ENCODE measurements at places on chromosomes 11 and 22. TPM values are rescaled to one million over a fixed set of nuclear protein-coding genes. Genes with fewer than 3 reads are reported as not detected.

GRCh38 chr11:119545978-119546915 lies 123.3 kb upstream of the THY1 start:
- no peak for DNase-seq

GRCh38 chr11:105781807-105782206 lies 171.9 kb downstream of the GRIA4 start:
- no peak for DNase-seq

DNA sequence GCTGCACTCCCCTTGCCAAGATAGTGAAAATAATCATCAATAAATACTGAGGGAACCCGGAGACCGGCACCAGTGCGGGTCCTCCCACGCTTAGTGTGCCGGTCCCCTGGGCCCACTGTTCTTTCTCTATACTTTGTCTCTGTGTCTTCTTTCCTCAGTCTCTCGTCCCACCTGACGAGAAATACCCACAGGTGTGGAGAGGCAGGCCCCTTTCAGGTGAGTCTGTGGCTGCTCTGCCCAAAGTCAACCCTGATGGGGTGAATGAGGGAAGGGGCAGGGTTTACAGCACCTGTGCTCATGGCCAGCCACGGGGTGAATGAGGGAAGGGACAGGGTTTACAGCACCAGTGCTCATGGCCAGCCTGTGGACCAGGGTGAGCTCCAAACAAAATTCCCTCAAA lies 4.7 kb downstream of the BET1L start:
- DNase-seq: peak; percentile 6

- DNase-seq: no peak
These were observed 38.0 kb downstream of the EXT2 start for GRCh38 chr11:44133335-44133946.

Gene ADAMTS15
- 13.7 TPM for total RNA-seq

Gene CALCA
- not detected for total RNA-seq

Gene OR2AG2
- 0.15 TPM for total RNA-seq

Gene OR52A1
- not detected for total RNA-seq

GRCh38 chr11:115765803-115766239 lies 261.6 kb upstream of the CADM1 start:
- no peak for DNase-seq

Gene CRYAB
- 23.0 TPM for total RNA-seq

Gene GSTT2B
- total RNA-seq: 19.8 TPM

- DNase-seq: no peak
These were observed 75.0 kb upstream of the AMPD3 start for GRCh38 chr11:10379871-10380568.

DNA sequence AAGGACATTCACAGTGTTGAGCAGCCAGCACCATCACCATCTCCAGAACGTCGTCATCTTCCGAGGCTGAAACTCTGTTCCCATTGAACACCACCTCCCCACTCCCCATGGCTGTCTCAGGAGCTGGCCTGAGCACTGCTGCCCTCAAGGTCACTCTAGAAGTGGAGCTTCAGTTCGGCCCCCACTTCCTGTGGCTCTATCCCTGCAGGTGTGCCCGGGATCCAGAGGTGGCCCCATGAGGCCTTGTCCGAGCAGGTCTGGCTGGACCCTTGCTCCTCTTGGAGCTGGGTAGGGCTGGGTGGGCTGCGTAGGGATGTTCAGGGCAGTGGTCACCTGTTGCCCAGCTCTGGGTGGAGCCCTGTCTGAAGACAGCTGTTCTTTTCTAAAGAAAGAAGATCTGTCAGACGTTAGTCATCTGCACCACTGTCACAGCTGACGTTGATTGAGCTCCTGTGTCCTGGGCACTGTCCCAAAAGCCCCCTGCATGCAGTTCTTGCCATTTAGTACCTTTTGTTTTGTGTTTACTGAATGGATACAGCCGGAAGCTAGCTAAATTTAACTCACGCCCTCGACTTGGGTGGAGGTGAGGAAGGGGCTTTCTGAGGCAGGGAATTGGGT lies 75.5 kb upstream of the CLDN5 start:
- DNase-seq: no peak

DNA sequence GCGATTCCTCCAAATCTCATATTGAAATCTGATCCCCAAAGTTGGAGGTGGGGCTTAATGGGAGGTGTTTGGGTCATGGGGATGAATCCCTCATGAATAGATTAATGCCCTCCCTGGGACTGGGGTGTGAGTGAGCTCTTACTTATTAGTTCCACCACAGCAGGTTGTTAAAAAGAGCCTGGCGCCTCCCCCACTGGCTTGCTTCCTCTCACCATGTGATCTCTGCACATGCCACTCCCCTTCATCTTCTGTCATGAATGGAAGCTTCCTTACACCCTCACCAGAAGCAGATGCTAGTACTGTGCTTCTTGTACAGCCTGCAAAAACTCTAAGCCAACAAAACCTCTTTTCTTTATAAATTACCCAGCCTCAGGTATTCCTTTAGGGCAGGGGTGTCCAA lies 8.8 kb downstream of the RRAS2 start:
- no peak for DNase-seq

DNA sequence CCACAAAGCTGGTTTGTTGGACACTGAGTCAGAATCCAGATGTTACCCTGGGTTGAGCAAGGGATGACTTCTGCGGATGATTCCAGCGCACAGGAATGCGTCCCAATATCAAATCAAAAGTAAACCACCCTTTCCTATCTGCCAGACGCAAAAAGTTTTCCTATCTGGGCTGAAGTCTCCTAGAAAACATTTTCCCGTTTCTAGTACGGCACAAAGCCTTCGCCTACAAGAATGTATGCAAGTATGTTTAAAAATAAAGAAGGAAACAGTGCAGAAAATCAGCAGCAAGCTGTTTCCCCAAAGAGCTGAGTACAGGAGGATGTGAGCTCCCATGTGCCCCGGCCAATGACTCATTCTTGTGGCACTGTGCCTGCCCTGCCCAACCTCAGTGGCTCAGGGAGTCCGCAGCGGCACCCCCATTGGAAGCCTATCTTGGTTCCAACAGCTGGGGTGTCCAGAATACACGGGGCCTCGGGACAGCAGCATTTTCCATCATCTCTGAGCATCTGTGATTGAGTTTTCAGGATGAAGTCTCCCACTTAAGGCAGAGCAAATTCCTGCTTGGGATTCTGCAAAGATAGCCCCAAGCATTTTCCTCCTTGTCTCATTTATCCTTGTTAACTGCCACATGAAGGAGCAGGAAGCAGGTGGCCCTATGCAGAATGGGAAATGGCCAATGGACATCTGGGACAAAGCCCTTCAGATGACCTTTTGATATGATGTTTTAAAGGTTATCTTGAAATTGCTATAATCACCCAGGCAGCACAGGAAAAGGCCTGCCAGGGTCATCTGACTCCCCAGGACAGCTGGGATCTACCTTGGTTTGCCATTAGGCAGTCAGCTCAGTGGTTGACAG lies 17.5 kb downstream of the KCNJ5 start:
- DNase-seq: peak; percentile 70
